ENCODE measurements at places on chromosomes 16 and 17.

- no peaks in the 10 kb centered on the region for H3K27me3 ChIP-seq
- H3K36me3 ChIP-seq, result peaks cover 67% of the 10 kb centered on the region
- H3K27ac ChIP-seq, result no peak overlapping the region
- no peaks in the 10 kb centered on the region for H3K4me1 ChIP-seq
- no peak for DNase-seq
These were observed 131.9 kb downstream of the MSI2 start for GRCh38 chr17:57388131-57388725.

DNA sequence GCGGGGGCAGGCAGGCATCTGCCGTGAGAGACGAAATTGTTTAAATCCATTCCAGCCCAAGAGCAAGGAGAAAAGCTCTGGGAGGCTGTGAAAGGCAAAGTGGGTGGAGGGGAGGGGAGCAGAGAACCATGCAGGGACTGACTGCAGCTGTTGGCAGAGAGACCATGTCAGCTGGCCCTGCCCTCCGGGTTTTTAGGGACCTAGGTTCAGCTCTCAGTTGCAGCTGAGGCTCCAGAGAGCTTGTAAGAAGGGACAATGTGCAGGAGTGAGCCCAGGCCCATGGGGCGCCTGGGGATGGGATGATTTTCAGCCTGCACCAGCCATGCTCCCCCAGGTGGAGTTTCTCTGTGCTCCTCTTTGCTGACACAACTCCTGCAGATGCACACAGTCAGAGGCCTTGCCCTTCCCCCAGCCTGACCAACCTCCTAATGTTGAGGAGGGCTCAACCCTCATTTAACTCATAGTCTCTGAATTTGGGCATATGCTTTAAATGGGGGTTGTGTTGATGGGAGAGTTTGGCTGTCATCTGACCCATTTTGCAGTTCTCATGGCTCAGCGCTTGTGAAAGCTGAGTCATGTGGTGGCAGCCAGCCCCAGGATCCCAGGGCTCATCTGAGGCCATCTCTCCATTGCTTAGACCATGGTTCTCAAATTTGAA is 70.9 kb downstream of the PLXDC1 start:
- H3K4me3 ChIP-seq, result no peak overlapping the region
- no peak for DNase-seq
- H3K36me3 ChIP-seq, result no peaks in the 10 kb centered on the region
- peaks cover 17% of the 10 kb centered on the region for H3K27me3 ChIP-seq
- peaks cover 4% of the 10 kb centered on the region for H3K4me1 ChIP-seq
- no peak overlapping the region for H3K27ac ChIP-seq

- H3K4me1 ChIP-seq, result no peaks in the 10 kb centered on the region
- H3K27ac ChIP-seq, result no peak overlapping the region
- H3K27me3 ChIP-seq, result peaks cover 19% of the 10 kb centered on the region
- H3K4me3 ChIP-seq, result no peak overlapping the region
- no peak for DNase-seq
- H3K36me3 ChIP-seq, result no peaks in the 10 kb centered on the region
These were observed 49.3 kb upstream of the BCO1 start for GRCh38 chr16:81189100-81189664.

DNA sequence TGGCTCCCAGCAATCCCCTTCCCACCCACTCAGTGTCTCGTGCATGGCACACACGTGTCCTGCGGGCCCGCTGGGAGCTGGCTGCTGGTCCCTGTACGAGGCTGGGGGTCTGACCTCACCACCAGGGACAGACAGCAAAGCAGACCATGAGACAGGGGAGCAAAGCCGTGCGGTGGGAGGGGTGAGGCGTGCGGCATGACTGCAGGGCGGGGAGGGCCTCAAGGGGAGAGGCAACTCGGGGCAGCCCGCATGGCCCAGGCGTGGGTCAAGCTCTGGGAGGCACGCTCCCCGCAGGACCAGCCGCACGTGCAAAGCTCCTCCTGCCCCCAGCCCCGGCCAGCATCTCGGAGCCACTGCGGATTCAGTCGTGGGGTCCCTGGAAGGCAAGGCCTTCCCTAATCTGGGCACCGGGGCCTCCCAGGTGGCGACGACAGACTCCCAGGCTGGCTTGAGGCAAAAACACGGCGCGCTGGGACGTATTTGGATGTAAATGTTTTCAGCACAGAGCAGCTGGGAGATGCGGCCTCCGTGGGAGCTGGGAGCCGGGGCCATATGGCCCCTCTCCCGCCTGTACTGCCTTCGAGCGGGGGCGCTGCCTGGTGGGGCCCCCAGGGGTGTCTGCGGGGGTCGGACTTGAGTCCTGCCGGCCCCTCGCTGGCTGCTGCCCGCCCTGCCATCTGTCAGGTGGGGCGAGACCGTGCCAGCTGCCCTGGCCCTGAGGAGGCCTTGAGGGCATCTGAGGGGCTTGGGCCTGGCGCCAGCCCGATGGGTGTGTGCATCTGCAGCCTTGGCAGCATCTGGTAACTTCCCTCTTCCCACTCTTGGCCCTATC is 12.2 kb upstream of the CBFA2T3 start:
- DNase-seq, result no peak
- H3K4me1 ChIP-seq, result no peaks in the 10 kb centered on the region

GRCh38 chr16:23433261-23433920 is 19.6 kb downstream of the COG7 start:
- H3K36me3 ChIP-seq, result peaks cover 28% of the 10 kb centered on the region
- H3K27me3 ChIP-seq, result no peaks in the 10 kb centered on the region
- H3K27ac ChIP-seq, result no peak overlapping the region

- H3K4me1 ChIP-seq, result no peaks in the 10 kb centered on the region
- no peak overlapping the region for H3K27ac ChIP-seq
- no peak for DNase-seq
- H3K4me3 ChIP-seq, result no peak overlapping the region
- H3K36me3 ChIP-seq, result no peaks in the 10 kb centered on the region
These were observed 45.2 kb upstream of the SMPD3 start for GRCh38 chr16:68493412-68494070.

DNA sequence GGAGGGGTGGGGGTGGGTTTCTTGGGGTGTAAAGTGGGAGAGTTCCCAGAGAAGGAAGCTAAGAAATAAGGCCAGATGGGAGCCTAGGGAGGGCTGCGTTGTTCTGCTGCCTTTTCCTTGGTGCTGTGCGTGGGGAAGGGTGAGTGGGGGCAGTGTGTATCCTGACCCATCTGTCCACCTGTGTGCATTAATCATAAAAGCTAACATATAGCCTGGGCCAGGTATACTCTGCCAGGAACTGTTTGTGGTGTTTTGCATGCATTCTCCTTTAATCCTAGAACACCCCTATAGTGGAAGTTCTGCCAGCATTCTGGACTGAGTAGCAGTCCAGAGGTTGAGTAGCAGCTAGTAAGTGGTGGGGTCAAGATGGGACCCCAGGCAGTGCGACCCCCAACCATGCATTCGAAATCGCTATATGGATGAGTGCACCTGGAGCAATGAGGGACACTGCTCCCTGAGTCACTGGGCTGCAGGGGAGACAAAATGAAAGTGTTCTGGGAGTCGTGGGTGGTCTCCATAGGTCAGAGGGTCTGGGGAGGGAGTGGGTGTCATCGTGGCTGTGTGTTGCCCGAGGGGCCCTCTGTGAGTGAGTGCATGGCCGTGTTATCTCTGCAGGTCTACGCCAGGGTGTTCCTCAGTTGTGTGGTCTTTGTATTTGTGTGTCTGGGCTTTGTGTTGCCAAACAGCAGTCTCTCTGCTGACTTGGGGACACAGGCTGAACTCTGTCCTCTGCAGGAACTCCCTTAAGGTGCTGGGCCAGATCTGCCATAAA is 1.3 kb downstream of the ERBB2 start:
- peaks cover 83% of the 10 kb centered on the region for H3K27me3 ChIP-seq
- H3K27ac ChIP-seq, result no peak overlapping the region
- no peak overlapping the region for H3K4me3 ChIP-seq
- peaks cover 10% of the 10 kb centered on the region for H3K4me1 ChIP-seq

DNA sequence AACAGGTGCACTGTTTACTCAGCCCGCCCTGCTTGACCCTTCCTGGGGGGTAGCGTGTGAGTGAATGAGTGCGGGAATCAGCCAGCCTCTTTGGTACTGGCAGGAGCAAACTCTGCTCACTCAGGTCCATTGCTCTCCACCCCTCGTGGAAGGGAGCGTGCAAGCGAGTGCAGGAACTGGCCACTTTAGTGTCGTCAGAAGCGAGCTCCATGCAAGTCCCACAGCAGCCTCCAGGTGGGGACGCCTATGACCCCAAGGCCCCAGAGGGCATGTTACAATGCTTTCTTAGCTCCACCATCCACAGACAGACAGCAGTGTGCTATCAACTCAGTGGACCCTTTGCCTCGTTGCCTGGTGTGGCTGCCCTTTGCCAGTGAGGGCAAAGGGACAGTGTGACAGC is 1025.1 kb upstream of the CDH8 start:
- DNase-seq, result no peak
- no peak overlapping the region for H3K27ac ChIP-seq
- no peaks in the 10 kb centered on the region for H3K4me1 ChIP-seq
- no peak overlapping the region for H3K4me3 ChIP-seq
- H3K27me3 ChIP-seq, result no peaks in the 10 kb centered on the region

DNA sequence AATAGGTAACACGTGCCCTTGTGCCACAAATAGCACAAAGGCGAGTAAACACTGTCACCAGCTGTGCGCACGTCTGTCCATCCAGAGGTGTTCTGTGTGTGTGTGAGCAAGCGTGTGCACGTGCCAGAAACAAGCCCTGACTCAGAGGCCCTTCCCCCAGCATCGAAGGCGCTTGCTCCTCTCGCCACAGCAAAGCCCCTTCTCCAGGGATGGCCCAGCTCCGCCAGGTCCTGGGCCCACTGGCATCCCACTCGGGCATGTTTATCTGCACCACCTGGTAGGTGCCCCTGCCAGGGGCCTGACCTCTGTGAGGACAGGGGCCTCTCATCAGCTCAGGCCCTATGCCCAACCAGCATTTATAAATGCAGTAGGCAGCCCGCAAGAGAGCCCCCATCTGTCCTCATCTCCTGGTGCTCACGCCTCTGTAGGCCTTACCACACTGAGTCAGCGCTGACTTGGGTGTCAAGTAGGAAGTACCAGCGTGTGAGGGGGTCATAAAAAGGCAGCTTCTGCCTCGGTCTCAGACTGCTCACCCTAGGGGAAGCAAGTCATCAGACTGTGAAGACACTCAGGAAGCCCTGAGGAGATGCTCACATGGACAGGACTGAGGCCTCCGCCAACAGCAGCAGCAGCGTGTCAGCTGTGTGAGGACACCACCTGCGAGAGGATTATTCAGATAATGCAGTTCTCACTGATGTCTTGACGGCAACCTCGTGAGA is 10.8 kb downstream of the TMEM235 start:
- no peak for DNase-seq
- H3K36me3 ChIP-seq, result no peaks in the 10 kb centered on the region
- no peak overlapping the region for H3K4me3 ChIP-seq
- H3K27ac ChIP-seq, result no peak overlapping the region
- no peaks in the 10 kb centered on the region for H3K4me1 ChIP-seq

DNA sequence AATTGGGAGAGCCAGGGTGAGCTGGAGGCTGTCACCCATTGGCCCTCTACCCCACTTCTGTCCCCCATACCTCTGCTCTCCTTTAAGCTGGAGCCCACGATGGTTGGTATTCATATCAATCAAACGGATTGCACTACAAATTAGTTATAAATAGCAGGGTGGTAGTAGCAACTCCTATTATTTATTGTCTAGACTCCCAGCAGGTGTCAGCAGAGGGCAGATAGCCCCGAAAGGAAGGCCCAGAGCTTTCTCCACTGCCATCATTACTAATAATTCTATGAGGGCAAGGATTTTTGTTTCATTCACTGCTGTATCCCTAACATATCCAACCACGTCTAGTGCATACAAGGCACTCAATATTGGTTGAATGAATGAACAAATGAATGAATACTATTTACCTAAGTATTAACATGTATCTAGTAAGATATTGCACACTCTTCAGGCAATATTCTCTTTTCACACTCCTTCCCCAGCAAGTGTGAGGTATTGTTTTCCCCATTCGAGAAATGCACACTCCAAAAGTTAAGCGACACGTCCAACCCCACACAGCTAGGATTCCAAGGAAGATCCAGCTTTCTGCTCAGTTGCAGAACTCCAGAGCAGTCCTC is 6.3 kb downstream of the C17orf50 start:
- peaks cover 50% of the 10 kb centered on the region for H3K27me3 ChIP-seq
- H3K4me1 ChIP-seq, result peaks cover 12% of the 10 kb centered on the region
- H3K36me3 ChIP-seq, result no peaks in the 10 kb centered on the region

DNA sequence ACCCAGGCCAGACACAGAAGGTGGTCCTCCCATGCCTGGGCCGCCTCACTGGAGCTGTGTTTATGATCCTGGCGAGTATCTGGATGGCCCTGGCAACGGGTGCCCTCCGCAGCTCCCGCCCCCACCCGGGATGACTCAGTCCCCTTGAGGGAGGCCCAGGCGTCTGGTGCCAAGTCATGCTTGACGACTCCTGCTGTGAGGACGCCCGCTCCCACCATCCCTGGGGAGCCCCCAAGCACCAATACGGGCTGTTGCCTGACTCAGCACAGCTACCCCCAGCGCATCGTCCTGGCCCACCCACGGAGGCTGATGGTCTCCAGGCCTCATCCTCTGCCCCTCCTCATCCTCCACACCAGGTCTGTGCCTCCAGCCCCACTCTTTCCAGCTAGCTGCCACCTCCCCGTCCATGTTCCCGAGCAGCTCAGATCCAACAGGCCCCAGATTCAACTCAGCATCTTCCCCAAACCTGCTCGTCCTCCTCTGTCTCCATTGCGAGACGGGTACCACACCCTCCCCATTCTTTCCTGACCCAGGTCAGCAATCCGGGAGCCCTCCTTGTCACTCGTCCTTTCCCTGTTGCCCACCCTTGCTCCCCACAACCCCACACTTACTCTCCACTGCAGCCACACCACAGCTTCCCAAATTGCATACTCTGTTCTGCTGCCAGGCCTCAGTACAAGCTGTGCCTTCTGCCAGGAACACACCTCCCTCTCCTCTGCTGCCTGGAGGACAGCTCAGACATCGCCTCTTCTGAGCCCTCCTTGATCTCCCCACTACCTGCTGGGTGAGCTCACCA is 2.6 kb downstream of the CAMKK1 start:
- DNase-seq, result no peak
- no peak overlapping the region for H3K4me3 ChIP-seq
- no peak overlapping the region for H3K27ac ChIP-seq
- peaks cover 26% of the 10 kb centered on the region for H3K27me3 ChIP-seq
- H3K4me1 ChIP-seq, result peaks cover 54% of the 10 kb centered on the region
- no peaks in the 10 kb centered on the region for H3K36me3 ChIP-seq

DNA sequence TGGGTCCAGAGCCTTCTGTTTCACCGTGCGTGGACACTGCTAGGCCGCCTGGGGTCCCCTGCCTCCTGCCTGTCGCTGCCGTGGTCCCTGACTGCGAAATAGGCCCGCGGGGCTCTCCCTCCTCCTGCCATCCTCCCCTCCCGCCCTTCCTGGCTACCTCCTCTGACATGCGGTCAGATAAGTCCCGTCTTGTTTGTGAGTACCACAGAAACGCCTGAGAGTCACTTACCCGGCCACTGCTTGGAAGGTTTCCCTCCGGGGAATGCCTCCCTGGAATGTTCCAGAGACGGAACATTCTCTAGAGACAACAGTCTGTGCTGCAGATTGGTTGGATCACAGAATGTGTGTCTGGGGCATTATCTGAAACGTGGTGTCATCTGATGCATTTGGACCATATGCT is 22.7 kb downstream of the CIBAR2 start:
- no peak for DNase-seq
- H3K27me3 ChIP-seq, result peaks cover 5% of the 10 kb centered on the region

- peaks cover 12% of the 10 kb centered on the region for H3K36me3 ChIP-seq
- H3K27me3 ChIP-seq, result no peaks in the 10 kb centered on the region
- H3K4me3 ChIP-seq, result no peak overlapping the region
- DNase-seq, result no peak
These were observed 9.8 kb downstream of the CRK start for GRCh38 chr17:1446201-1446600.

All from activated naive CD4-positive, alpha-beta T cell treated with anti-CD3 and anti-CD28 coated beads, Interleukin-2, amount 10 ng/mL, durations not matched to agents 7 days and 5 days (primary cell).